ENCODE measurements at places on chromosomes 2 and 18.

GRCh38 chr18:48460929-48461583, 51.9 kb upstream of the ZBTB7C start:
- H3K4me1 ChIP-seq, result no peaks in the 10 kb centered on the region
- H3K4me3 ChIP-seq, result no peak overlapping the region
- peaks cover 4% of the 10 kb centered on the region for H3K27me3 ChIP-seq
- H3K27ac ChIP-seq, result no peak overlapping the region
- H3K36me3 ChIP-seq, result no peaks in the 10 kb centered on the region

- H3K27ac ChIP-seq, result peak overlapping the region; percentile 83
- peaks cover 55% of the 10 kb centered on the region for H3K4me1 ChIP-seq
- no peaks in the 10 kb centered on the region for H3K27me3 ChIP-seq
Measured at GRCh38 chr2:217935901-217936684, 66.7 kb downstream of the TNS1 start.

DNA sequence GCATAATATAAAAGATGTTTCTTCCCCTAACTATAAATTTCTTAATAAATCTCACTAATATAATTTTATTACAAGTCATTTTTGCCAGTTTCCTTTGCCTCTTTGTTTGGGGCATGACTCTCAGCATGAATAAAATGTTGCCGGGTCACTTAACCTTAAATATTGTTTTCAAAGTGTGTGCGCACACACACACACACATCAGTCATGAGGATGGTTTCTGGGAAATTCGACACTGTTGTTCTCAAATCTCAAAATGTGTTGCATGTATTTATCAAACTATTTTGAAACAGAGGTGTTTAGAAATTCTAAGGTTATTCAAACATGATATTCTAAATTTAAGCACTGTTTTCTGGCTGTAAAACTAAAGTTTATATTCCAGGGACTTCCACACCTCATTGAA, 31.5 kb downstream of the FAP start:
- no peak overlapping the region for H3K27ac ChIP-seq
- H3K4me3 ChIP-seq, result no peak overlapping the region
- H3K4me1 ChIP-seq, result no peaks in the 10 kb centered on the region

GRCh38 chr2:41495050-41495449, 552.8 kb upstream of the PKDCC start:
- no peak overlapping the region for H3K4me3 ChIP-seq
- no peak for DNase-seq
- peaks cover 68% of the 10 kb centered on the region for H3K36me3 ChIP-seq
- H3K4me1 ChIP-seq, result no peaks in the 10 kb centered on the region
- no peaks in the 10 kb centered on the region for H3K27me3 ChIP-seq

GRCh38 chr18:48757906-48758305, 192.9 kb downstream of the SMAD7 start:
- DNase-seq, result no peak
- peaks cover 2% of the 10 kb centered on the region for H3K4me1 ChIP-seq
- peaks cover 9% of the 10 kb centered on the region for H3K36me3 ChIP-seq
- H3K4me3 ChIP-seq, result no peak overlapping the region
- no peaks in the 10 kb centered on the region for H3K27me3 ChIP-seq
